Endothelial cell (in vitro differentiated cells): ENCODE measurements at places on chromosomes 3 and 15. TPM values are rescaled to one million over a fixed set of nuclear protein-coding genes. Genes with fewer than 3 reads are reported as not detected.
A peak's percentile ranks its signal among the peaks of the same experiment; 100 is the strongest.

Gene KCNMB3
- total RNA-seq: 3.8 TPM

DNA sequence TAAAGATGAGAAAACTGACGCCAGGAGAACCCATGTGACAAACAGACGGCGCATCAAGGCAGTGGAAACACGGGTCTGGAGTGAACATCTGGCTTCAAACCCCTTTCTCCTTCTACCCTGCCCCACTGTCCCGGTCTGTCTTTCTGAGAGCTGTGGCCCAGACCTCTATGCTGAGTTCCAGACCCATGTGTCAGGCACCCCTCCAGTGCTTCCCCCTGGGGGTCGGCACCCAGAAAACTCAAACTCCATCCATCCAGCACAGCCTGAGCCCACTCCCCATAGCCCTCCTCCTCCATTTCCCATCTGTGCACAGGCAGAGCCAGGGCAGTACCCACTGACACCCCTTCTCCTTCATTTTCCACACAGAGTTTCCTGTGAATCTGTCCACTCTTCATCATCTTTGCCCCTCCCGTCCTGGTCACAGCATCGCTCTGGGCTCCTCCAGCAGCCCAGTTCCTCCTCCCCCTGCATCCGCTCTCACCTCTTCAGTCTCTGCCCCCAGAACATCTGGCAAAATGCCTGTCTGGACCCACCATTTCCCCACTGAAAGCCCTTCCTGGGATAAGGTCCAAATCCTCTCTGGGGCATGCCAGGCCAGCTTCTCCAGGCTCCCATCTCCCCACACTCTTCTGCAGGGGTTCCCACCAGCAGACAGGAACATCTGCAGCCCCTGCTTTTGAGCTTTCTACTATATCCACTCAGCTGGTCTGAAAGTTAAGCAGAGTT, 2.9 kb downstream of the FAM240A start:
- DNase-seq: no peak

DNA sequence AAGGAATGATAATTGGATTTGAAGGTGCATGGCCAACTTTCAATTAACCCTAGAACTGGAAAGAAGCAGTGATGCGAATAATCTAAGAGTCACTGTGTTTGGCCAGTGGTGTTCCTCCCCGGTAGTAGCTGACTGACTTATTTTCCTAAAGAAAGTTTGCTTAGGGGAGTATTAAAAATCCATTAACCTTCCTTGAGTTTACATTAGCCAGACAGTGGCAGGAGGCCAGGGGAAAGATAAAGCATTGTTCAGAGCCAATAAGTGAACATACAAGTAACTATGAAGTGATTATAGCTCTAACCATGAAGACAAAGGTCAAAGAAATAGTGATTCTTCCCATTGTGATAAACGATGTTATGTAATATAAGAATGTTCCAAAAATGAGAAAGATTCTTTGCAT, 8.9 kb upstream of the TMEM202 start:
- DNase-seq: no peak

DNA sequence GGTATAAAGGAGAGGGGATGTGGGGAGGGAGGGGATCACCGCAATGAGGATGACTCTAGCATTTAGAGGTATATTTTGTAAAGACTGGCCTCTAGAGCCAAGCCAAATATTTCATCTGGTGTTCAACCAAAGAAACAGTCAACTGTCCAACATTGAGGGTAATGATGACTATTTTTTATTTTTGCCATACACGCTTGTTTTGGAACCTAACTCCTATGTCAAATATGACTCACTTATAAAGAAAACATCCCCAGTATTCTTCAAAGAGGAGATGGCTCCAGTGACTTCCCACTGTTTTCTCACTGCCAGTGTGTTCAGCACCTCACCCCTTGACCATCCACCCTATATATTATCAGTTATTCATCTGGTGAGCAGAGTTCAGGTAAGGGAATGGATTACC, 77.3 kb downstream of the WNT5A start:
- DNase-seq: no peak

Gene HCN4
- 0.54 TPM for total RNA-seq

GRCh38 chr3:139304383-139304782, 39.4 kb upstream of the MRPS22 start:
- DNase-seq: no peak

GRCh38 chr3:131912255-131912654, 122.6 kb downstream of the CPNE4 start:
- no peak for DNase-seq

- no peak for DNase-seq
These were observed 1225.9 kb upstream of the EPHA6 start for GRCh38 chr3:95588473-95588872.

- no peak for DNase-seq
These were observed 115.7 kb downstream of the SNRPN start for GRCh38 chr15:25070353-25070963.

DNA sequence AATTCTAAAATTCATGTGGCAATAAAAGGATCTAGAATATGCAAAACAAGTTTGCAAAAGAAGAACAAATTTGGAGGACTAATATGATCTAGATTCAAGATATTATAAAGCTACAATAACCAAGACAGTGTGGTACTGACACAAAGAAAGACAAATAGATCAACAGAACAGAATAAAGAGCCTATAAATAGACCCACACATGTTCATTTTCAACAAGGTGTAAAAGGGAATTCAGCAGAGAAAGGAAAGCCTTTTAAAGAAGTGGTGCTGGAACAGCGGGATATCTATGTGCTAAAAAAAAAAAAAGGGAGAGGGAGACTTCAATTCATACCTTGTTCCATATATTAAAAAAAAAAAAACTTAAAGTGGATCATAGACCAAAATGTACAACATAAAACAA, 149.0 kb downstream of the WDR76 start:
- DNase-seq: no peak

GRCh38 chr3:32106132-32106928, at the start of gene GPD1L:
Gene GPD1L, plus strand, starts transcription at chr3:32106620. Its CDS starts 92 bp downstream, at chr3:32106712.
- peak; percentile 93 for DNase-seq

DNA sequence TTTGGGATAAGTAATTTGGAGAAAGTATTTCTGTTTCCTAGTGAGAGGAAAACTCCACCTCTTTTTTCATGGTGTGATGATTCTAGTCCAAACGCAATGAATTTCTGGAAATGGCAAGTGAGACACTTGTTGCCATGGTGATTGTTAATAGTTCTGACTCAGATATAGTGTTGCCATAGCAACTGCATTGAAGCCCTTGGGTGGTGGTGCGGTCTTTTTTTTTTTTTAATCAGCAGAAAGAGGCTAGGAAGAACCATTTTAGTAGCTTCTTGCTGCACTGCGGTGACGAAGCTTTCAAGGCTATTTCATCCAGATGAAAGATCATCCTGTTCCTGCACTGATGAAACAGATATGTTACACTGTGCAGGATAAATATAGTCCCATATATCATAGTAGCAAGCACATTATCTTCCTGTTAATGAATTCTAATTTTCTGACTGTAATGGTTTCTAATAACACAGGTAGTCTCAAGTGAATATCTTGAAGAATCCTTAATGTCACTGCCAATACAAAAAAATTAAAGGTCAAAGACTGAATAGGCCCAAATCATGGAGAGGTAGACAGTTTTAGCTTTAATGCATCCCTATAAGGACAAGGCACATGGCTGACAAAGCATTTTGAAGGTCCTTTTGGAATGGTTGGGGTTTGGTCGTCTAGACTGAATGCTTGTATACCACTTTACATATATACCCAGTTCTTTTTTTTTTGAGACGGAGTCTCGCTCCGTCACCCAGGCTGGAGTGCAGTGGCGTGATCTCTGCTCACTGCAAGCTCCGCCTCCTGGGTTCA, 125.1 kb upstream of the ZBTB20 start:
- no peak for DNase-seq

Gene FOXB1
- 6.7 TPM for total RNA-seq
